Activated CD8-positive, alpha-beta memory T cell treated with anti-CD3 and anti-CD28 coated beads, Interleukin-2, amount 10 ng/mL, durations not matched to agents 7 days and 5 days (primary cell): ENCODE measurements at places on chromosomes 3 and 15. TPM values are rescaled to one million over a fixed set of nuclear protein-coding genes. Genes with fewer than 3 reads are reported as not detected.

- H3K27ac ChIP-seq, result peak overlapping the region; percentile 57
- no peak for DNase-seq
Measured at GRCh38 chr3:56667973-56668579, 15.0 kb downstream of the TASOR start.

- H3K4me3 ChIP-seq, result no peak overlapping the region
- no peaks in the 10 kb centered on the region for H3K4me1 ChIP-seq
- no peaks in the 10 kb centered on the region for H3K36me3 ChIP-seq
- no peak for DNase-seq
- peaks cover 6% of the 10 kb centered on the region for H3K27me3 ChIP-seq
- no peak overlapping the region for H3K27ac ChIP-seq
Measured at GRCh38 chr3:8371960-8372463, 129.6 kb upstream of the LMCD1 start.

DNA sequence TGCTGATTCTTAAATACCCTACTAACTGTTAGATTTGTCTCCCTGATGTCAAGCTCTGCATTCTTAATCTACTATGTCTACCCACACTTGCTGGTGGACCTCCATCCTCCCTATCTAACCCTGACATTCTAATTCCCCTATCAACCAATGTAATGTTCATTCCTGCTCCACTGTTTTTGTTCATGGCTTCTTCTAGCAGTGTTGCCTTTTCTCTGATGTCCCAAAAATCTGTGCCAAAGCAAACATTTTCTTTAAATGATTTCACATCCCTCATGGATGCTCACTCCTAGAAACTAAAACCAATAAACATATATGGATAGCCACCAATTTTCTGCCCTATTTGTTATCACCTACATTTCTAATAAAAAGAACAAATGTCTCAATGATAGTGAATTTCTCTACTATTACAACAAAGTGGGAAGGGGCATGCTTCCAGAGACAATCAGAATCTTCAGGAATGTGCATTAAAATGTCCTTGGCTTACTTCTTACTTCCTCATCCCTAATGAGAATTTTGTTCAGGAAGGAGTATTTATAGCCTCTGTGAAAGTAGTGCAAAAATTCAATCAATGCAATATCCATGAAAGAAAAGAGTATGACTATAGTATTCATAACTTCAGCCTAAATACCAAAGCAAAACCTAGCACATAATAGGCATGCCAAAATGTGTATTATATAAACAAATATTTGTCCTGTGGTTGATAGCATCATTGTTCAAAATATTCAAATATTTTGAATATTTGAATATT is 273.3 kb downstream of the ZNF385D start:
- no peak for DNase-seq
- no peak overlapping the region for H3K27ac ChIP-seq
- H3K27me3 ChIP-seq, result no peaks in the 10 kb centered on the region
- H3K36me3 ChIP-seq, result no peaks in the 10 kb centered on the region
- no peak overlapping the region for H3K4me3 ChIP-seq

Gene TIGIT
- total RNA-seq, result 367 TPM

GRCh38 chr3:13655061-13655913 is 106.4 kb downstream of the FBLN2 start:
- peaks cover 16% of the 10 kb centered on the region for H3K4me1 ChIP-seq
- no peaks in the 10 kb centered on the region for H3K36me3 ChIP-seq
- no peak overlapping the region for H3K27ac ChIP-seq
- H3K27me3 ChIP-seq, result peaks cover 43% of the 10 kb centered on the region
- no peak overlapping the region for H3K4me3 ChIP-seq

DNA sequence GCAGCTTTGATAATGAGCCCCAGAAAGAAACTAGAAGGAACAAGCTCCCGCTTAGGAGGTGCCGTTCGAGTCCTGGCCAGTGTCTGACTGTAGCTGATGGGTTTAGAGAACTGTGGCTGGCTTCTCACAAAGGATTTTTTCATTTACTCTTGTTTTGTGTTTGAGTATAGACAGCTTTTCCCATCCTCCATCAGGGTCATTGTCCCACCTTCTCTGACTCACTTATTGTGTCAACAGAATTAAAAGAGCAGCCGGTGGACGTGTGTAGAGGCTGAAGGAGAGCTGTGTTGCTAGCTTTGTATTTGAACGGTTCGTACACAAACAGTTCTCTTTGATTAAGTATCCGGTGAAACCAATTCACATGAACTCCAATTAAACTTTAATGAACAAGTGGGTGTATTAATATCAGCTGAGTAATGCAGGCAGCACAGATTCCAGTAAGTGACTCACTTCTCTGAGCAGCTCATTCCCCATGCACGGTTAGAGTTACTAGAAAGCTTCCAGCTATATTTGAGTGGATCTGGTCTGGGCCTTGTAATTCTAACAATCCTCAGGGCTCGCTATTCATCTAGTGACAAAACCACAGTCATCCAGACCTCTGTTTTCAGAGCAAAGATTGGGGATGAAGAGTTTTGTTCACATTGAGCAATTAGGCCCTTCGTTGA is 141.0 kb downstream of the LPP start:
- no peak for DNase-seq
- peaks cover 16% of the 10 kb centered on the region for H3K36me3 ChIP-seq
- no peaks in the 10 kb centered on the region for H3K27me3 ChIP-seq
- H3K4me3 ChIP-seq, result no peak overlapping the region
- peaks cover 38% of the 10 kb centered on the region for H3K4me1 ChIP-seq

GRCh38 chr15:71687902-71688508 is 122.3 kb upstream of the NR2E3 start:
- H3K27me3 ChIP-seq, result peaks cover 63% of the 10 kb centered on the region
- H3K4me1 ChIP-seq, result peaks cover 3% of the 10 kb centered on the region
- H3K27ac ChIP-seq, result no peak overlapping the region
- H3K36me3 ChIP-seq, result no peaks in the 10 kb centered on the region
- DNase-seq, result no peak

DNA sequence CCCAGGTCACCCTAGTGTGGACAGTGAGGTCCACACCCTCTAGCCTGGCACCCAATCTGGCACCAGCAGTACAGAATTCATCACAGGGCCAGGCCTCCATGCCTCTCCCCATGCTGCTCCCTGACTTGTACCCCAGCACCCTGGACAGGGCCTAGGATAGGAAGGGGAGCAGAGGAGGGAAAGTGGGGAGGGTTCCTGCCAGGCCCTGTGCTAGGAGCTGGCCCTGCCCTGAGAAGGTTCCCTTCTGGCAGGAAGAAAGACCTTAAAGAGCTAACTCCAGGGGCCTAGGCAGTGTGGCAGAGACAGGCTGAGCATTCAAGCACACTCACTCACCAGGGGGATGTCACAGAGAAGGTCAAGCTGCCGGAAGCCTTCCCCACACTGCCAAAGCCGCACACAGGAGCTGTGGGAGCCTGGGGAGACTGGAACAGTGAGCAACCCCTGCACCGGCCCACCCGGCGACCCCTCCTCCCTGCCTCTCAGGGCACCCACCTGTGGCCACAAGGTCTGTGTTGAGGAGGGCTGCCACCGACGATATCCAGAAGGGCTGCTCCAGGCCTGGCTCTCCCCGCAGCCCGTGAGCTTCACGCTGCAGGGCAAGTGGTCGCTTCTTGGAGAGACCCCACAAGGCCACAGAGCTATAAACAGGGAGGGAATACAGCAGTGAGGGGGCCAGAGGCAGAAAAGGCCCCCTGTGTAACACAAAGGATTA is 7.4 kb downstream of the RRP9 start:
- H3K27me3 ChIP-seq, result no peaks in the 10 kb centered on the region
- H3K36me3 ChIP-seq, result peaks cover 25% of the 10 kb centered on the region
- H3K4me3 ChIP-seq, result no peak overlapping the region
- DNase-seq, result no peak

DNA sequence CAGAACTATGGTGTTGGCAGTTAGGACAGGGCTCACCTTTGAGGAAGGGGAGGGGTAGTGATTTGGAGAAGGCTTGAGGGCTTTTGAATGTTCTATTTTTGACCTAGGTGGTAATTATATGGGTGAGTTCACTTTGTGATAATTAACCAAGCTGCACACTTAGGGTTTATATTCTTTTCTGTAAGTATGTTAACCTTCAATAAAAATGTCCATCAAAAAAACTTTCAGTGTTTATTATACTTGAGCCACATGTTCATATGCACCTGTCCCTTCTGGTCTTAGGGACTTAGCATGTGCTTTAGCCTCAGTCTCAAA is 28.4 kb downstream of the PDE8A start:
- no peaks in the 10 kb centered on the region for H3K36me3 ChIP-seq
- peaks cover 6% of the 10 kb centered on the region for H3K4me1 ChIP-seq
- no peaks in the 10 kb centered on the region for H3K27me3 ChIP-seq
- H3K27ac ChIP-seq, result no peak overlapping the region
- no peak overlapping the region for H3K4me3 ChIP-seq

- peak overlapping the region; percentile 80 for H3K4me3 ChIP-seq
- no peaks in the 10 kb centered on the region for H3K27me3 ChIP-seq
- H3K27ac ChIP-seq, result peak overlapping the region; percentile 85
- peaks cover 26% of the 10 kb centered on the region for H3K4me1 ChIP-seq
- H3K36me3 ChIP-seq, result peaks cover 2% of the 10 kb centered on the region
- peak; percentile 60 for DNase-seq
Measured at GRCh38 chr3:15206662-15207576, 873 bp downstream of the CAPN7 start.

- DNase-seq, result no peak
- no peaks in the 10 kb centered on the region for H3K36me3 ChIP-seq
- H3K27me3 ChIP-seq, result peaks cover 51% of the 10 kb centered on the region
- H3K4me3 ChIP-seq, result no peak overlapping the region
Measured at GRCh38 chr15:77844798-77845446, 212.2 kb upstream of the LINGO1 start.

- DNase-seq, result no peak
- no peaks in the 10 kb centered on the region for H3K36me3 ChIP-seq
- no peaks in the 10 kb centered on the region for H3K27me3 ChIP-seq
- H3K27ac ChIP-seq, result no peak overlapping the region
- no peak overlapping the region for H3K4me3 ChIP-seq
Measured at GRCh38 chr3:176562331-176562730, 635.0 kb downstream of the TBL1XR1 start.

Gene TMCO5A
- not detected for total RNA-seq

GRCh38 chr3:63037116-63037515 is 161.9 kb upstream of the CADPS start:
- no peaks in the 10 kb centered on the region for H3K27me3 ChIP-seq
- no peaks in the 10 kb centered on the region for H3K36me3 ChIP-seq
- no peaks in the 10 kb centered on the region for H3K4me1 ChIP-seq
- no peak for DNase-seq
- no peak overlapping the region for H3K27ac ChIP-seq
- H3K4me3 ChIP-seq, result no peak overlapping the region

DNA sequence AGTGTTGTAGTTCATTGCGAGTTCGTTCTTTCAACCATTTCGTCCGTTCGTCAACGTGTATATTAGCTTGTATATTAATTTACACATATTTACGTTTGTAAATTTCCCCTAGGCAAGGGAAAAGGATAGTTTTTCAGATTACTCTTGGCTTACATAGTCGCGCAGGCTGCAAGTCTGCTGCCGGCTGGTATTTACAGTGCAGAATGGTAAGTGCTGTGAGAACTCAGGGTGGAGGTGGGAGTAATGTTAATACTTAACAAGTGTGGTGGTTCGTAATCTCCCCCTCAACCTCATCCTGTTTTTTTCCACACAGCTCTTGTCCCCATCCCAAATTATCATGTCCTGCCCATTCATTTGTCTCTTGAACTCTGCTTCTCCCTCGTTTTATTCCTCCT is 766 bp downstream of the FAM98B start:
- H3K4me3 ChIP-seq, result peak overlapping the region; percentile 94
- H3K4me1 ChIP-seq, result peaks cover 36% of the 10 kb centered on the region
- peak overlapping the region; percentile 92 for H3K27ac ChIP-seq
- no peak for DNase-seq
- peaks cover 12% of the 10 kb centered on the region for H3K27me3 ChIP-seq

Gene LDHAL6B
- total RNA-seq, result not detected

- no peak for DNase-seq
- H3K27me3 ChIP-seq, result peaks cover 16% of the 10 kb centered on the region
- no peaks in the 10 kb centered on the region for H3K36me3 ChIP-seq
- H3K4me1 ChIP-seq, result no peaks in the 10 kb centered on the region
- no peak overlapping the region for H3K27ac ChIP-seq
- H3K4me3 ChIP-seq, result no peak overlapping the region
Measured at GRCh38 chr3:179825527-179826246, 172.8 kb downstream of the USP13 start.
